Stimulated activated effector memory CD8-positive, alpha-beta T cell treated with anti-CD3 and anti-CD28 coated beads, Interleukin-12 subunit alpha, Interleukin-12 subunit beta, amount 100 ng/mL, for 72 hours (primary cell): ENCODE measurements at places on chromosomes 2 and 18.

GRCh38 chr18:76472829-76473228, 22.2 kb downstream of the ZNF516 start:
- no peak for DNase-seq

DNA sequence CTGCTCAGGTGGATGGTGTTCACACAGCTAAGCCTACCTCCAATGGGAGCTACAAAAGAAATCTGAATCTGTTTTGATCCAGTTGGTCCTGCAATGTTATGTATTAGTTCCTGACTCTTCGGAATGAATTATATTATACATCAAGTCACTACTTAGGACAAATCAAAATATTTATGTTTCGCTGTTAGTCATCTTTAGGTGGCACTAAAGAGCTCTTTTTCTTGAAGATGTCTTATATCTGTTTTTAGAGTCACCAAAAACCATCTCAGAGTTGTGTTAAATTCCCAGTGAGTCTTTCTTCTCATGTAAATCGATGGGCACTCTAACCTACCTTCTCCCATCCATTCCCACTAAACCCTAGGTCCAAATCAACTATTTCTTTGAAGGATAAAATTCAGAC, 2.2 kb downstream of the DNER start:
- DNase-seq = no peak

DNA sequence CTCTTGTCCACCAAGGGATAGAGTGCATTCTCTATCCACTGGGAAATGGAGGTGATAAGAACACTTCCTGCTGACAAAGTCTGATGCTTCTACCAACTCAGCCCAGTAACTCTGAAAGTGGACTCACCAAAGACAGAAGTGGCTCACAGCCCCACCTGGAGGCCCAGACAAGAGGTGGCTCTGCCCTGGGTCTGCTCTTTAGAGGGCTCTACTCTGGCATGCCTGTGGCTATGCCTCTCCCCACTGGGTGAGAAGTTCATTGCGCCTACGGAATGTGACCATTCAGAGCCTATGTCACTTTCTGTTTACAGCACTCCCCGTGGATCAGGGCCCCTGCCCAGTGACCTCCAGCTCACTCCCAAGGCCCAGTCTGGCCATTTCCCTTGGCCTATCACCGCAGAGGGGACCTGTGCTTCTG, 13.5 kb upstream of the XDH start:
- DNase-seq = no peak

- DNase-seq = no peak
These were observed 848 bp downstream of the VRK2 start for GRCh38 chr2:58047373-58047935.

DNA sequence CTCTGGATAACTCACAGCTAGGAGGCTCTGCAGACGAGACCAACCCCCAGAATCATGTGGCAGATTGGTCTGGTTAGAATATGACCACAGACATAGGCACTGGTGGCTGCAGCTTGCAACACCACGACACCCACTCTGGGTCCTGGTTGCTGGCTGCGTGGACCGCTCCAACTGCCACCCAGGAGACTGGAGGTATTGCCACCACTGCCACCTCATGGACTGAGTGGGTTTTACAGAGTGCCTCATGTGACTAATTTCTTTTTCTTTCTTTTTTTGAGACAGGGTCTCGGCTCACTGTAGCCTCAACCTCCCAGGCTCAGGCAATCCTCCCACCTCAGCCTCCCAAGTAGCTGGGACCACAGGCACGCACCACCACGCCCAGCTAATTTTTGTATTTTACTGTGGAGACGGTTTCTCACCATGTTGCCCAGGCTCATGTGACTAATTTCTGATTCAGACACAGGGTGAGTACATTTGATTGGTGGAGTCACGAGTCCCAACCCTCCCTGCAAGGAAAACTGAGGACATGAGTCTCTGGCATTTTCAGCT, 29.9 kb upstream of the NT5DC4 start:
- peak; percentile 51 for DNase-seq

DNA sequence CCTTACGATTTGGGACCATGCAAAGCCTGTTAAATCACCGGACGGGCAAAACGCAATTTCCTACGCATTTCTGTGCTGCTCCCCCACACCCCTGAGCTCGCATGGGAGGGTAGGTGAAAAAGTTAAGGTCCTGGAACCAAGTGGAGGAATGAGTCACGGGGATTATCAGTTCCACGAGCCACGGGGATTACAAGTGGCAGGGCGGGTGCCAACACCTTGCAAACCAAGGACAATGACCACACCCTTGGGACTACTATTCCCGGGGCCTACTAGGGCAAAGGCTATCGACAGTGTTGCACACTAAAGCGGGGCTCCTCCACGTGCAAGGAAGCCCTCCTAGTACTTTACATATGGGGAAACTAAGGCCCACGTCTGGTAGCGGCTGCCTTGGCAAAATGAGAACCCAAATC, 447 bp downstream of the RETSAT start:
- no peak for DNase-seq

- DNase-seq = no peak
These were observed 13.0 kb upstream of the SLC9A2 start for GRCh38 chr2:102606353-102606752.

DNA sequence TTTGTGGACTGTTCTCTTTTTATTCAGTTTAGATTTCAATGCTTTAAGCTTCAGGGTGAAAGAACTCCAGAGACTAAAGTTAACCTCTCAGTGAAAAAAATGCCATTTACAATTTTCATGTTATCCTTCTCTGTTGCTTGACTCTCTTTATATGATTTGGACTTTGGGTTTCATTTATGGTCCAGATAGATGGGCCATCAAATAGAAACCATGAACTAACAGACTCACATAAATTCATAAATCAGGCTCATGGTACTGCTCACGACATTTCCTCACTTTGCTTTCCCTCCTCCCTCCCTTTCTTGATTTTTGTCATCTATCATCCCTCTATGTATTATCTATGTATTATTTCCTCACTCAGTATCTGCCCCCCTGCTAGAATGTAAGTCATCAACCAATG, 10.0 kb downstream of the FAM110C start:
- no peak for DNase-seq

GRCh38 chr2:157076526-157077161, 180.9 kb upstream of the GALNT5 start:
- no peak for DNase-seq

GRCh38 chr18:55419947-55420664, 167.9 kb downstream of the TCF4 start:
- no peak for DNase-seq

- no peak for DNase-seq
These were observed 196.4 kb downstream of the HRH4 start for GRCh38 chr18:24656551-24657443.

GRCh38 chr2:173982918-173983317, 17.7 kb upstream of the SP3 start:
- DNase-seq = no peak

DNA sequence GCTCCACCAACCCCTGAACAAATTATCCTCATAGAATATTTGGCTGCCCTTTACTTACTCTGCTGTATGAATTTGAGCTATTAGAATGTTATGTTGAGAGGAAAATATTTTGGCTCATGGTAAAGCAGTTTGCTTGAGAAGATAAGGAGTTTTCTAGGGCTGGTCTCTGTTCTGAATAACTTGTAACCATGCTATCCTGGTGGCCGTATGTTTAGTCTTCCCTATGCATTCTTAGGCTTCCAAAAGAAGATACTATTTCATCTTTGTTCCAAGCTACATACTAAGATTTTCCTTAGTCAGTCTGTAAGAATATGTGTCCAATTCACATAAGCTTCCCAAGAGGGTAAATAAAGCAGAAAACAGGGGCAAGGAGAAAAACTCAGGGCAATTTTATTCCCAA, 1105.1 kb upstream of the PIK3C3 start:
- DNase-seq = no peak

- DNase-seq = peak; percentile 5
These were observed 1.3 kb downstream of the HS6ST1 start for GRCh38 chr2:128317181-128317898.

DNA sequence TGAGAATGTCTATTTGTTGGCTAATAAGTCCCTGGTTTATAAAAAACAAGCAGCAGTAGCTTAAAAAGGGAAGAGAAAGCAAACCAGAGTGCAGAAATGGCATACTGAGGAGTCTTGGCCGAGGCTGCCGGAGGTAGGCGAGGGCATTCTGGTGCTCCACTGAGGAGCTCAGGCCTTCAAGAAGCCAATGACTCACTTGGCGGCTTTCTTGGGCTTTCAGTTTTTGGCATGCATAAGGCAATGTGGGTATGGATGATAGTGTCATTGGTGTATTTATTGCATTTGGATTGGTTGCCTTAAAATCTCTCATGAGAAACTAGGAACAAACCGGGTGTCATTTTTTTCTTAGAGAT, 119.6 kb upstream of the ARL5A start:
- DNase-seq = no peak

DNA sequence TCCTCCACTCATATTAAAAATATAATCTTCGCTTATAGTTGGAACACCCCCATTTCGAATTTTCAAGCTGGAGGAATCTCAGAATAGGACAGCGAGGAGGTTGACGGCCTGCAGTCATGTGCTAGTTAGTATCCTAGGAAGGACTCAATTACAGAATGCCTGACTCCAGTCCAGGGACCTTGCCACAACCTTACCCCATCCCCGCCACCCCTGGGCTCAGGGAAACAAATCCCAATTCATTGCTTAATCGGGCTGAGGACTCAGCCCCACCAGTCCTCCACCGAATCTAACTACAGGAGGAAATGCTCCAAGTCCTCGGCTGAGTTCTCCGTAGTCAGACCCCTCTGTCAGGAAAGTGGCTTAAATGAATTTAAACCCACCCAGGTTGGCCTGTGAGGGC, 31.7 kb upstream of the ZBTB7C start:
- no peak for DNase-seq

DNA sequence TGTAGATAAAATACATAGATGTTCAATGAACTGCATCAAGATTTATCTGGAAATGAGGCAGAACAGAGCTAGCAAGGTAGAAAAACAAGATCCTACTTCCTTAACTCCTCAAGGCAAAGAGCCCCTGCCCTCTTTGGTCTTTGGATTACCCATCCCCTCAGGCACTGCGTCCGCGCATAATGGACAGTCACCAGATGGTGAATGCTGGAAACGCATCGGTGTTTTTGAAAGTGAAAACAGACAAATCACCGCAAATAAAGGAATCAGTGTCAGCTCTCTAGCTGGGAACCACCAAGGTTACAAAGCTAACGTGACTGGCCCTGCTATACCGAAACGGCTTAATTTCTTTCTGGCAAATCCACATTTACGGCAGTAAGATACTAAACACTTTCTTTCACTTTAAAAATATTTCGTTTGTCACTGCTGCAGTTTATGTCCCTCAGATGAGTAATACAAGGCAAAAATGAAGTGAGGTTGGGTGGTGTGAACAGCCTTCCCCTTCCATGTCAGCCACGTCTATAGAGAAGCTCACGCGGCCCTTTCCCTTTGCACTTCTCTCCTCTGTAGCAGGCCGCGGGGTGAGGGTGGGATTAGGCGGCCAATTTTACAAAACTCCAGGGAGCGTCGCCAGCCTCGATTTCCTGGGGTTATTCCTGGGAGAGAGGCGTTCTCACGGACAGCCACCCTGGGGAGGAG, 627 bp upstream of the GALR1 start:
- no peak for DNase-seq
